Uterus (tissue), 4 donors: ENCODE measurements at places on chromosomes 2 and 18. TPM values are rescaled to one million over a fixed set of nuclear protein-coding genes. Genes with fewer than 3 reads are reported as not detected.

DNA sequence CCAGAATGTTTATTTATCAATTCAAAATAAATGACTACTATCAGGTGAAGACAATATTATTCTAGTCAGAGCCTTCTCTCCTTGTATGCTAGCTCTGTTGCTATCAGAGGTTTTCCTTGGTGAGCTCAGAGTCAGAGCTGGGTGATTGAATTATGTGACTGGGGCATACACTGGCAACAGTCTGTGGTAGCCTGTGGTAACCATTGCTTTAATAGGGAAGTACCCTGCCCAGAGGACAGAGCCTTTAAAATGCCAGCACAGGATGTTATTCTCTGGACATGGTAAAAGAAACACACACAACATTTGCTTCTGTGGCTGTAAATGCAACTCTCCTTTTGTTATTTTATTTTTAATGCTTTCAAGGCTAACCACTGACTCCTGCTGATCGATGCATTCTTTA is 124.7 kb downstream of the PPP1R1C start:
- DNase-seq, result no peak

GRCh38 chr2:207450186-207450585 is 79.6 kb upstream of the CREB1 start:
- DNase-seq, result no peak

NPHP1 gene
- 24.7 TPM for total RNA-seq

DNA sequence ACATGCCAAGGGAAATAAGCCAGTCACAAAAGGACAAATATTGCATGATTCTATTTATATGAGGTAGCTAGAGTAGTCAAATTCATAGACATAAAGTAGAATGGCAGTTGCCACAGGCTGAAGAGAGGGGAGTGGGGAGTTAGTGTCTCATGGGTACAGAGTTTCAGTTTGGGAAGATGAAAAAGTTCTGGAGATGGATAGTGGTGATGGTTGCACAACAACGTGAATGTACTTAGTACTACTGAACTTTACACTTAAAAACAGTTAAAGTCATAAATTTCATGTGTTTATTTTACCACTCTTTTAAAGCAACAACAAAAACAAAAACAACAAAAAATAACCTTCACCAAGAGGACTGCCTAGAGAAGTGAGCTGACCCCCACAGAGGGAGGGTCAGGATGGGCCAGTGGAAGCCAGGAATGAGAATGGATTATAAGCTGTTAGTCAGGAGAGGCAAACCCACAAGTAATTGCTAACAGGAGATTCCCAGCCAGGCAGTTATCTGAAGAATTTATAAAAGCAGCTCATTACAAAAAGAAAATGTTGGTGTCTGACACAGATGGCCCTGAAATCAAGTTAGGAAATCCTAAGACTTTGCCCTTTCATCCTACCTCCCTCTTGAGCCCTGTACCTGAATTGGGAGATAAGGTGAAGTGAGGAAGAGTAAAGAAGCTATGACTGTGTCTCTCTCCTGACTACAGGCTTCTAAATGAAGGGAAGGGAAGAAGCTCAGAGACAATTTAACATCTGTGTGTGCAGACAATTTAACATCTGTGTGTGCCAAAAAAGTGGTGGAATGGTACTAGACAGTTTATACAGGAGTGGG is 263.4 kb downstream of the PDE11A start:
- DNase-seq, result no peak

ACVR1 gene
- 30.3 TPM for total RNA-seq

GMCL1 gene
- 16.3 TPM for total RNA-seq

- DNase-seq, result peak; percentile 60
These were observed 3.8 kb downstream of the TGIF1 start for GRCh38 chr18:3453540-3454364.

AGXT gene
- total RNA-seq, result not detected

DNA sequence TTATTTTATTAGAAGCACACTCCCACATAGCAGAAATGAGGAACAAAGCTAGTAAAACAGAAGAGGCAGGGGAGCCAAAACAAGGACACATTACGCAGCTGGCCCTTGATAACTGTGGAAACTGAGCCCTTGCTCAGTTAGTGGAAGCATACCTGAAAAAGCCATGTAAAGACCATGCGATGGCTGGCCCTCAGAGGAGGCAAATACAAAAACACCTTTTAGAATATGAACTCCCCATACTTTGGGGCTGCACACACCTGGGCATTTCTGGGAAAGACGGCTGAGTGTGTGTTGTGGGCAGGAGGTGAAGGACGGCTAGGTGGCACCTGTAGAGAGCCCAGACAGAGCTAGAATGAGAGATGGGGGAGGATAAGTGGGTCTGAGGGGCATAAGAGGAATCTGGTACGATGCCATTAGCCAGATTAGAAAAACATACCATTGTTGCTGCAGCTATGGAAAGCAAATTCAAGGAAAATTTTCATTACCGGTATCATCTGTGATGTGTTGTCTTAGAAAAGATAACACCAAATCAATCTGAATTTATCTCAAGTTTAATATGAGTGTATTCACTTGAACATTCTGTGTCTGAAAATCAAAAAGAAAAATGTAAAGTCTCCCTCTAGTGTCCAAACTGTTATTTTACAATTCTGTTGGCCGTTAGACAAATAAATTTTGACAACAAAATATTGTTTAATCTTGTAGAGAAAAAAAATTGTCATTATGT is 45.2 kb upstream of the SULT1C3 start:
- no peak for DNase-seq

SP5 gene
- 0.90 TPM for total RNA-seq
